ENCODE measurements at places on chromosomes 1 and 21. TPM values are rescaled to one million over a fixed set of nuclear protein-coding genes. Genes with fewer than 3 reads are reported as not detected.

VHLL gene
- total RNA-seq = not detected

PRXL2B gene
- 6.4 TPM for total RNA-seq

FLG2 gene
- not detected for total RNA-seq

PUM1 gene
- total RNA-seq = 68.8 TPM

DEPDC1 gene
- total RNA-seq = not detected

SPATA17 gene
- total RNA-seq = 3.0 TPM

- no peak for DNase-seq
- H3K4me1 ChIP-seq = peaks cover 5% of the 10 kb centered on the region
- H3K36me3 ChIP-seq = no peaks in the 10 kb centered on the region
- no peak overlapping the region for H3K4me3 ChIP-seq
- H3K27me3 ChIP-seq = no peaks in the 10 kb centered on the region
- H3K27ac ChIP-seq = no peak overlapping the region
Measured at GRCh38 chr1:119587341-119587740, 60.7 kb downstream of the ZNF697 start.

- no peaks in the 10 kb centered on the region for H3K27me3 ChIP-seq
- no peak overlapping the region for H3K27ac ChIP-seq
- H3K4me3 ChIP-seq = no peak overlapping the region
Measured at GRCh38 chr21:16061194-16061593, 331.4 kb downstream of the USP25 start.

DNA sequence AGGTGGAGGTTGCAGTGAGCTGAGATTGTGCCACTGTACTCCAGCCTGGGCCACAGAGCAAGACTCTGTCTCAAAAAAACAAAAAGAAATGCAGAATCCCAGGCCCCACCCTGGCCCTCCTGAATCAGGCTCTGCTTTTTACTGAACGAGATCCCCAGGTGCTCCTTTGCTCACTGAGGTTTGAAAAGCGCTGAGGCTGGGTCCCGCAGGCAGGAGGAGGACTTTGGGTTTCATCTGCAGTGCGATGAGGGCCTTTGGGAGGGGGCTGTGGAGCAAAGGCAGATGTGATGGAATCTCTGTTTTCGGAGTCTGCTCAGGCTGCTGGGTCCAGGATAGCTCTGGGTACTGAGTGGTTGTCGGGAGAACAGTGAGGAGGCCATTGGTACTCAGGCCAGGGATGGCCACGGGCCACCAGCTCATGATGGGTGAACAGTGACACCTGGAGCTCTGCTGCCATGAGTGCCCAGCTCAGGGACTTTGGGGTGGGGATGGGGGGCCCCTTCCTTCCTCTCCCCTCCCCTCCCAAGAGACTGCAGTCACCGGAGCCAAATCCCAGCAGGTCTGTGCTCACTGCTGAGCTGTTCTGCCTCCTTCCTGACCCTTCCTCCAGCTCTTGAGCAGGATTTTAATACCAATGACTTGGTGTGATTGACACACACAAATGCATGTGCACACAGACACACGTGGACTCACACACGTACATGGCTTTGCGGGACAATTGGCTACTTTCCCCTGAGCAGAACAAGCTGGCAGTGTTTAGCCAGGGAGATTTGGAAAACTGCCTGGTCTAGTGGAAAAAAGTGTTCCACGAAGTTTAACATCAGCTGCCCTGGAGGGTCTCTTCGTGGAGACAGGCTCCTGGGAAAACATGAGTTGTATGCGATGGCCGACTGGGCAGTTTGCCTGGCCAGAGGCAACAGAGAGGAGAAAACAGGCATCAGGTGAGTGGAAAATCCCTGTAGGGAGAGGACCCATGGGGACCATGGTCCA lies 3.6 kb upstream of the DHRS3 start:
- no peaks in the 10 kb centered on the region for H3K36me3 ChIP-seq
- peaks cover 48% of the 10 kb centered on the region for H3K4me1 ChIP-seq
- peak overlapping the region; percentile 41 for H3K27ac ChIP-seq
- no peaks in the 10 kb centered on the region for H3K27me3 ChIP-seq

- no peak for DNase-seq
- no peaks in the 10 kb centered on the region for H3K36me3 ChIP-seq
- H3K4me1 ChIP-seq = peaks cover 16% of the 10 kb centered on the region
- H3K4me3 ChIP-seq = no peak overlapping the region
Measured at GRCh38 chr1:95002540-95003432, 70.0 kb downstream of the ALG14 start.

GRCh38 chr1:90671251-90671650 lies 45.9 kb downstream of the BARHL2 start:
- H3K27me3 ChIP-seq = no peaks in the 10 kb centered on the region
- no peaks in the 10 kb centered on the region for H3K36me3 ChIP-seq
- no peak for DNase-seq
- no peak overlapping the region for H3K27ac ChIP-seq
- no peak overlapping the region for H3K4me3 ChIP-seq

- H3K27me3 ChIP-seq = no peaks in the 10 kb centered on the region
- DNase-seq = no peak
- H3K4me3 ChIP-seq = no peak overlapping the region
- no peak overlapping the region for H3K27ac ChIP-seq
Measured at GRCh38 chr21:18449605-18450550, 46.3 kb upstream of the TMPRSS15 start.

DNA sequence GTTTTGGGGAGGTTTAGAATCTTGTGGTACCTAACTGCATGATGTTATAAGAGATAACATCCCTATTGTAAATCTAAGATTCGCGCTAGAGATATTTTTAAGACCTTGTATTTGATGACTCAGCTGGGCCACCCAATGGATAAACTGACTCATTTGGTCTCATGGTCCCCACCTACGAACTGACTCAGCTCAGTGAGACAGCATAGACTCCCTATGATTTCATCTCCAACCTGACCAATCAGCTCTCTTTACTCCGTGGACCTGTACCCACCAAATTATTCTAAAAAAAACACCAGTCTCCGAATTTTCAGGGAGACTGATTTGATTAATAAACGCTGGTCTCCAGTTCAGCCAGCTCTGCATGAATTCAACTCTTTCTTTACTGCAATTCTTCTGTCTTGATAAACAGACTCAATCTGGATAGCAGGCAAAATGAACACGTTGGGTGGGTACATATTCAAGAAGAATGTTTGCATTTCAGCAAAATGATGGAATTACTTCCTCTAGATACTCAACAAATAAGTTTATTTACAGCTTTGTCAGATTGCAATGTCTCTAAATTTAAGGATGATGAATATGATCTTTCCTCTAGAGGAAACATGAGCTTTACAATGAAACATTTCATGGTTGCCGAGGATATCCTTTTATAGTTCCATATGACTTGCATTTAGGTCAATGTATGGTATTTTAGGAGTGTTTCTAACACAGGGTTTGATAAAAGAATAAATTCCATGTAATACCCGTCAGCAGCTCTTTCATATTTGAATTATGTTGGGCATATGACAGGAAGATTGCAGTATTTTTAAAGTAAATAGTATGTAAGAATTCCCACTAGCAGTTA lies 516.6 kb upstream of the RGS18 start:
- H3K4me3 ChIP-seq = no peak overlapping the region
- H3K4me1 ChIP-seq = no peaks in the 10 kb centered on the region
- H3K27ac ChIP-seq = no peak overlapping the region
- H3K27me3 ChIP-seq = no peaks in the 10 kb centered on the region
- no peaks in the 10 kb centered on the region for H3K36me3 ChIP-seq

GRCh38 chr1:81662913-81663526 lies 137.7 kb upstream of the ADGRL2 start:
- H3K27me3 ChIP-seq = no peaks in the 10 kb centered on the region
- no peak overlapping the region for H3K27ac ChIP-seq
- no peak for DNase-seq
- H3K4me3 ChIP-seq = no peak overlapping the region
- H3K36me3 ChIP-seq = no peaks in the 10 kb centered on the region

DNA sequence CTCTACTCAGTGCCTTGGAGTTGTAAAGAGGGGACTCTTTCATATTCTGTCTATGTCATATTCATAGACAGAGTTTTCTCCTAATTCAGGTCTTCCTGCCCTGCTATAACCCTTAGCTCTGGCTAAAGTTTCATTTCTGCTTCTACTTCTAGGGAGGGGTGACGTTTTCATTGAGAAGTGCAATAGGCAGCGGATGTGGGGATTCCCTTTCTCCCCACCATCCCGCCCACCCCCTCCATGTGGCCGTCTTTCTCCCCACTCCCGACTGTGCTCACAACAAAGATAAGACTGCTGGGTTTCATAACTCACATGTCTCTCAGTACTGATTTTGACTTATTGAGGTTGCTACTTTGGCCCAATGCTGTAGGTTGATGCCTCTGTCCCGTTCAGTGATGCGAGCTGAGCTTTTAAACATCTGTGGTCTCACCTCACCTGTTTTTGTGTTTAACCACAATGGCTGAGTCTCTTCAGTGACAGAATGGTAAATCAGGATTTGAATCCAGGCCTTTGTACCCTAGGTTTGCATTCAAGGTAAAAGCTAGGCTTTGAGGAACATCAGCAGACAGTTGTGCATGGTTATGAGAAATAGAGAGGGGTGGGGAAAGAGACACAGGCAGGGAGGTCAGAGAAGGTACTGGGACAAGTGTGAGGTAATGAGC lies 7.8 kb upstream of the KIF14 start:
- no peak overlapping the region for H3K4me3 ChIP-seq
- no peak overlapping the region for H3K27ac ChIP-seq
- no peaks in the 10 kb centered on the region for H3K36me3 ChIP-seq
- no peaks in the 10 kb centered on the region for H3K27me3 ChIP-seq
- no peaks in the 10 kb centered on the region for H3K4me1 ChIP-seq

DNA sequence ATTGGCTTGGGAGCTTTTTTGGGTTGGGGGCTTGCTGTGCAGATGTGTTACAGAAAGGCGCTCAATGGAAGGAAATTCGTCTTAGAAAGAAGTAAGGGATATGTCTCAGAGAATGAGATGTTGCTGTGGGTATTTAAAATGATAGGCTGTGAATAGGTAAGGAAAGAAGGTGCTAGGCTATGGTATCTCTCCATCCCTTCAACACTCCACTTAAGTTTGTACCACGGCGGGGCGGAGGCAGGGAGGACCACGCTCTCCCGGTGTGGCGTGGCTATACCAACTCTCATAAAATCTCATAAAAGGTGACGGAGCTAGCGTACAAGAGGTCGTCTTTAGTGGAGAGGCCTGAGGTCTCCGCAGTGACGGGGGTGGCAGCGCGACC lies 305 bp upstream of the RPS6KC1 start:
- no peak for DNase-seq
- H3K27me3 ChIP-seq = no peaks in the 10 kb centered on the region
- H3K27ac ChIP-seq = peak overlapping the region; percentile 80

GRCh38 chr1:98910827-98911226 lies 93.8 kb downstream of the PLPPR5 start:
- no peaks in the 10 kb centered on the region for H3K4me1 ChIP-seq
- H3K27ac ChIP-seq = no peak overlapping the region
- H3K4me3 ChIP-seq = no peak overlapping the region
- no peaks in the 10 kb centered on the region for H3K36me3 ChIP-seq
- no peak for DNase-seq

- no peak overlapping the region for H3K27ac ChIP-seq
- H3K4me1 ChIP-seq = no peaks in the 10 kb centered on the region
- peak; percentile 46 for DNase-seq
- H3K36me3 ChIP-seq = no peaks in the 10 kb centered on the region
- H3K4me3 ChIP-seq = no peak overlapping the region
- no peaks in the 10 kb centered on the region for H3K27me3 ChIP-seq
Measured at GRCh38 chr1:175127565-175127964, 59.9 kb downstream of the TNN start.

- no peaks in the 10 kb centered on the region for H3K36me3 ChIP-seq
- no peak for DNase-seq
- H3K4me1 ChIP-seq = no peaks in the 10 kb centered on the region
Measured at GRCh38 chr1:160671603-160672517, 25.0 kb upstream of the SLAMF1 start.
